ENCODE measurements at places on chromosomes 6 and 20.

GRCh38 chr20:62114894-62115293 lies 7.4 kb upstream of the LSM14B start:
- DNase-seq, result no peak

GRCh38 chr6:82080767-82081166 lies 166.8 kb downstream of the IBTK start:
- no peak for DNase-seq

- no peak for DNase-seq
Measured at GRCh38 chr20:2602746-2603145, 49.7 kb upstream of the NOP56 start.

GRCh38 chr6:147888374-147888773 lies 379.9 kb downstream of the SAMD5 start:
- DNase-seq, result no peak

DNA sequence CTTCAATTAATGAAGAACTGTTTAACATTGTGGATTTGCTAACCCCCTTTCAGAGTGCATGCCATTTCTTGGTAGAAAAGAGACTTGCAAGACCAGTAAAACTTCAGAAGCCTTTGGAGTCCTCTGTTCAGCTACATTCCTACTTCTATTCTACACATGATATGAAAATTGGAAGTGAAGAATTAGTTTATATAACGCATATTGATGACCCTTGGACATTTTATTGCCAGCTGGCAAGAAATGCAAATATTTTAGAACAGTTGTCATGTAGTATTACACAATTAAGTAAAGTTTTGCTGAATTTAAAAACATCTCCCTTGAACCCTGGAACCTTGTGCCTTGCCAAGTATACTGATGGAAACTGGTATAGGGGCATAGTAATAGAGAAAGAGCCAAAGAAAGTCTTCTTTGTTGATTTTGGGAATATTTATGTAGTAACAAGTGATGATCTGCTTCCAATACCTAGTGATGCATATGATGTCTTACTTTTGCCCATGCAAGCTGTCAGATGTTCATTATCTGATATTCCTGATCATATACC lies 3.3 kb downstream of the TDRD6 start:
- no peak for DNase-seq

GRCh38 chr20:49230561-49231133 lies 11.4 kb downstream of the DDX27 start:
- DNase-seq, result no peak

Data from stimulated activated CD4-positive, alpha-beta T cell treated with anti-CD3 and anti-CD28 coated beads, Interleukin-2, amount 100 ng/mL, for 24 hours (primary cell).